Bone marrow (tissue), 2 donors: ENCODE measurements at places on chromosomes 7 and 10.

DNA sequence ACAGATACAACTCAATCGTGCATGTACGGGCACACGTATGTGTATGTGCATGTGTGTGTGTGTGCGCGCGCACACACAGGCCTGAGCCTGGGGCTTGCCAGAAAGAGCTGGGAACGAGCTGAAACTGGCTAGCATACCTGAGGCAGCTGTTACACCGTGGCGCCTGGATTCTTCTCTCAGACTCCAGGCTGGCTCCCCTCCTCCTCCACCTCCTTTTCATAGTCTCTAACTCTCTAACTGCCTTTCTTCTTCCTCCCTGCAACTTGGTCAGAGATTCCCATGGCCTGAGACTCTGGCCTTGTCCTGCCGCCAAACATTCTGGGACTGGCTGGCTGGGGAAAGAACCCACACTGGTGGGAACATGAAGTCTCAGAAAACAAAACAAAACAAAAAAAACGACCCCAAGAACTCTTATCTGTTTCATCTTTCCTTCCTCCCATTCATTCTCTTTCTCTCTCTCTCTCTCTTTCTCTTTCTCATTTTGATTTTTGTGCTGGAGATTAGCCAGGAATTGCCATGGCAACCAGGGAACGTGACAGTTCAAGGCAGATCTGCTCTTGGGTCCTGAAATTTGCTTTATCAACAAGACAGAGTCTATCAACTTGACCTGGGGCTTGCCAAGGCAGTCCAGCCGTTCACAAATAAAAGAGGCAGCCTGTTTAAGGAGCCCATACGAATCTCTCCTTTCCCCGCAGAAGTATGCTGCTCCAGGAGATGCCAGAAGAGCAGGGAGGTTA lies 76.8 kb upstream of the SEM1 start:
- DNase-seq: no peak

GRCh38 chr7:7924303-7924702 lies 44.3 kb upstream of the GLCCI1 start:
- DNase-seq: no peak

- no peak for DNase-seq
Measured at GRCh38 chr7:134034652-134035051, 92.5 kb upstream of the LRGUK start.

- DNase-seq: no peak
Measured at GRCh38 chr10:97796651-97797050, 24.9 kb upstream of the SFRP5 start.

GRCh38 chr10:62083412-62084267 lies 182.1 kb downstream of the ARID5B start:
- DNase-seq: peak; percentile 8

- DNase-seq: no peak
Measured at GRCh38 chr7:34759477-34760125, 101.6 kb downstream of the NPSR1 start.

- DNase-seq: no peak
Measured at GRCh38 chr10:74816824-74817498, 9.4 kb upstream of the KAT6B start.

DNA sequence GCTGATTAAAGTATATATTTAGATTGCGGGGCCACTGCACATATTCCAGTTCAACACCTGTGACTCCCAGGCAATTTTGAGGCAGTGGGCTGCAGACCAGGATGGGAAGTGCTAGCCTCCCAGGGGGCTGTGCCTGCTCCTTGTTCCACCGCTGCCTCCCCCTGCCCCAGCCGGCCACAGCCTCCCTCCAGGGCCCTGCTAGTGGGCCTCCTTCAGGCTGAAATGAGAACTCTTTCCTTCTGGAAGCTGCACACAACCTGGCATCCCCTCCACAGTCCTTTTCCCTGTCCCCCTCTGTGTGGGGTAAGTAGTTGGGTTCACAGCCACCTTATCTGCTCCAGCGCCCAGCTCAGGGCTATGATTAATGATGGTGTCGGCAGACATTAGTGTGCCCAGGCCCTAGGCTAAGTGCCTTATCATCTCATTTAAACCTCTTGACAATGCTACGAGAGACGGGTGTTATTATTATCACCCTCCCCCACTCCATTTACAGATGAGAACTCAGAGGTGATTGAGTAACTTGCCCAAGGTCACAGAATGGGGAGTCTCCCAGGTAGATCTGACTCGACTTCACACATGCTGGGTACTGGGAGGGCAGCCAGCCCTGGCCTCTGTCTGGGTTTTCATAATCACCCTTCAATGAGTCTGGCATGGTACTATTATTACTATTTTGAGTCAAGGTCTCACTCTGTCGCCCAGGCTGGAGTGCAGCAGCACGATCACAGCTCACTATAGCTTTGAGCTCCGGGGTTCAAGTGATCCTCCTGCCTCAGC lies 10.8 kb upstream of the SFRP5 start:
- DNase-seq: no peak

- DNase-seq: peak; percentile 10
Measured at GRCh38 chr10:73591935-73592699, 975 bp upstream of the USP54 start.

- no peak for DNase-seq
Measured at GRCh38 chr7:8499128-8499527, 65.7 kb downstream of the NXPH1 start.

DNA sequence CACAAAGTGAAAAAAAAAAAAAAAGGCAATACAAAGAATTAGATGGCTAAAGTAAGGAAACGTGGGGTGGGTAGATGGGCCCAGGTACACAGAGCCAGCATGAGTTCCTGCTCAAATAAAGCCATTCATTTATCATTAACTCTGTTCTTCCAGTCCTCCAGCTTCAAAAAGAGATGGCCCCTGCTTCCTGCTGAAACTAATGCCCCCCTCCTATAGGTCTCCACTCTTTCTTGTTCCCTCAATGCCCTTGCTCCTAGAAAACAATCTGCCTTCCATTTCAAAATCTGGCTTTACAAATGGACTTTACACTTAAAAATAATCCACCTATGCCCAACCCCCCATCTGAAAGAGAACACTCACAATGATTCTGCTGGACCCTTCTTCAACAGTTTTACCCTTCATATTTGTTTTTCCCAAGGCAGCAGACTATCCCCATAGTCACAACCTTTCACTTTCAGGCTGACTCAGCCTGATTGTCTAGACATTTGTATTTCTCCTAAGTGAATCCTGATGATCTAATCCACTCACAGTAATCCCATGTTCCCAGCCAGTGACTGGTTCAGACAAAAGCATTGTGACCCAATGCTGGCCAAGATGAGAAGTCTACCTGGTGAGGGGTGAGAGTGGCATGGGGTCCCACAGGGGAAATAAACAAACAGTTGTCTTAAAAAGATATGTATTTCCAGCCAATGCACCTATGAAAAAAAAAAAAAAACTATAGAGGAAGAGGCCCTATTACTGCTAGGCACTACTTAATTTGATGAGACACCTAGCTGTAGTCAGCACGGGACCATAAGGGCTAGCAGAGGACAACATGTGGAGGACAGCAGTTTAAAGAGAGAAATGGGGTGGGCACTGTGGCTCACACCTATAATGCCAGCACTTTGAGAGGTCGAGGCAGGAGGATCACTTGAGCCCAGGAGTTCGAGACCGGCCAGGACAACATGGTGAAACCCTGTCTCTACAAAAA lies 74.6 kb upstream of the GRID1 start:
- DNase-seq: no peak

DNA sequence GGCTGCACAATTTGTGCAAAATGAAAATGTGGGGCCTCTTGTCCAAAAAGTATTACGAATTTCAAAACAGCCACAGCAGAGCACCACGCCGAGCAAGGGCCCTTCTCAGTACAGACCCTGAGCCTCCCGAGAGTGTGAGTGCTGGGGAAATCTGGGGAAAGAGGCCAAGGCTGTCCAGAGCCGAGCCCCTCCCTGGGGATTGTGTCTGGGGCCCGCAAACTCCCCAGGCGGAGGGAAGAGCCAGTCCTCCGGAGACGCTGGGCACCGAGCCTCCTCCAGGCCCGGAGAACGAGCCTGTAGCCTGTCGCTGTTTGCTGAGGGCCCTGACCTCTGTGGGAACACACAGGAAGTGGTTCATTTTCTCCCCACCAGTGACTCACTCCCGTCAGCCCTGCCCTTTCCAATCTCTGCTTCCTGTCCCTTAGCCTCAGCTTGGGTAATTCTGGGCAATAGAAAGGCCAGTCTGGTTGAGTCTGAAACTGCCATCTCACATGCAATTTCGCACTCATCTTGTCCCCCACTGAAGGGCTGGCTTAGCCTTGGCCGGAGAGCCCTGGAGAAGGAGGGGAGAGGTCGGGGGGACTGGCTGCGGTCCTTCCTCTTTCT lies 19.5 kb upstream of the GNA12 start:
- DNase-seq: peak; percentile 74

DNA sequence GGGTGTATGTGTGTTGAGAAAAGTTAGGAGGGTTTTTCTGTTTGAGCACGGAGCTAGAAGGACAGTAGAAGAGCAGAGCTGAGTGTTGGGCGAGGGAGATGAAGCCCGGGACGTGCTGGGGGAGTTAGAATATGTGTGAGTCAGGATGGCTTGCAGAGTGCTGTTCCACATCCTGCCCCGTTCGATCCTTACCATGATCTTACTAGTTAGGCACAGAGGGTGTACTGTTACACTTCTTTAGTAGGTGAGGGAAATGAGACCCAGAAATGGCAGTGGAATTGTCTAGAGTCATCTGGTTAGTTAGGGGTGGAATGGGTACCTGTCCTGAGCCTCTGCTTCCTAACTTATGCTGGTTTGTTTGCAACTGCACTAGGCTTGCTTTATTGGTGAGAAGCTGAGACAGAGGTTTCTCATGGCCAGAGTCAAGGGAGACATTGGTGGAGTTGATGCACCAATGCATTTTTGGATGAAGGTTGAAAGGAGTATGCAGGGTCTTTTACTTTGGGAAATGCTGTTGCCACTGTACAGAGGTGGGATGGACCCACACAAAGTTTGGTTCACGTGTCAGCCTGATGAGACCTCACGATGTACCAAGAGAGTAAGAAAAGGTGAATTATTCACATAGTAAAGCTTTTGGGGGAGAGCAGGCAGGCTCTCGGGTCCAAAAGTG lies 42.4 kb downstream of the CCNY start:
- no peak for DNase-seq

- DNase-seq: no peak
Measured at GRCh38 chr10:122864194-122864592, 15.2 kb downstream of the FAM24B start.

- no peak for DNase-seq
Measured at GRCh38 chr10:83909001-83909400, 230.3 kb upstream of the GHITM start.

DNA sequence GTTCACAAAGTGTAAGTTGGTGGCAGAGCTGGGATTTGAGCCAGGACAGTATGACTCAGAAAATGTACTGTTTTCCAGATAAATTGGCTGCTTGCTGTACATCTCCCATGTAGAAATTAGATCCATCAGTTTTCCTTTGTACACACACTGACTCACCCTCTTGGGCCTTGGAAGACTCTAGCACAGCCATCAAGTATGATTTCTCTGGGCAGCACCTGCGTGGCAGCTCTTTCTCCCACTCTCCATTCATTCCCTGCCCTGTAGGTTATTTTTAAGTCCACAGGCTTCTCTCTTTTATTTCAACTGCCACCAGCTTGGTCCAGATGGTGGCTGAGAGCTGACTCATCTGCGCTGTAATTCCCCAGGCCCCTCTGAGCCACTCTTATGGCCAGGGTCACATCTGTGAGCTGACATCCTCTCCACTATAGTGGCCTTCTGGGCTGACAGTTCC lies 28.3 kb upstream of the SDK1 start:
- no peak for DNase-seq
